ENCODE measurements at places on chromosomes 2 and 18.

- no peak for DNase-seq
Observed at GRCh38 chr2:20137131-20137571, 85.7 kb upstream of the LAPTM4A start.

- DNase-seq = no peak
Observed at GRCh38 chr2:165601928-165602521, 132.5 kb downstream of the CSRNP3 start.

- DNase-seq = no peak
Observed at GRCh38 chr2:168448980-168449379, 7.1 kb upstream of the CERS6 start.

DNA sequence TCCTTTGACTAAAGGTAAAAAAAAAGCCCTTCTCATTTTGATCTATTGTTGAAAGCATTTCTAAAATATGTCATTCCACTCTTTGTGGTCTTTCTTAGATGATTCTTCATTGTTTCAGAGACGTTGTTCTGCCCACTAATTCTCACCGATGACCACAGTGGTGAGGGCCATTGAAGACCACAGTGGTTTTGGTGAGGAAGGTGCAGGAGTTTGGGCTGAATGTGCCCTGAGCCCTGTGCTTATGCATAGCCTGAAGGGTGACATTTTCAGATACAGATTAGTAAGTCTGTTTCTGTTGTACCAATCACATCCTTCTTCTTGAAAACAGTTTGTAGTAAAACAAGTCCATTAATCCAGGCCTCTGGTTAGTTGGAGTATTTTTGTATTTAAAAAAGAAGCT, 251.3 kb upstream of the ATP5MC3 start:
- DNase-seq = no peak

- no peak for DNase-seq
Observed at GRCh38 chr2:30106543-30106942, 40.3 kb upstream of the YPEL5 start.

GRCh38 chr18:56284319-56284718, 354.1 kb downstream of the TXNL1 start:
- no peak for DNase-seq
